ENCODE measurements at places on chromosomes 4 and X. TPM values are rescaled to one million over a fixed set of nuclear protein-coding genes. Genes with fewer than 3 reads are reported as not detected.

The RXFP1 gene
- total RNA-seq = 0.12 TPM

The SPCS3 gene
- 53.8 TPM for total RNA-seq

The USP17L19 gene
- total RNA-seq = not detected

The GAR1 gene
- total RNA-seq = 6.7 TPM

The PACRGL gene
- 20.5 TPM for total RNA-seq

The BRS3 gene
- not detected for total RNA-seq

The GAGE13 gene
- not detected for total RNA-seq

The DUSP9 gene
- not detected for total RNA-seq

The KLHL15 gene
- total RNA-seq = 5.4 TPM

The NDST3 gene
- not detected for total RNA-seq

The ZFP42 gene
- 0.17 TPM for total RNA-seq

The ARSJ gene
- total RNA-seq = 12.4 TPM

The DACH2 gene
- not detected for total RNA-seq

The PNMA5 gene
- total RNA-seq = not detected

The HSFX3 gene
- not detected for total RNA-seq

The SORBS2 gene
- 6.6 TPM for total RNA-seq

The GAGE12D gene
- not detected for total RNA-seq

All from pericardium fibroblast (primary cell).